ENCODE measurements at places on chromosomes 3 and 15.

DNA sequence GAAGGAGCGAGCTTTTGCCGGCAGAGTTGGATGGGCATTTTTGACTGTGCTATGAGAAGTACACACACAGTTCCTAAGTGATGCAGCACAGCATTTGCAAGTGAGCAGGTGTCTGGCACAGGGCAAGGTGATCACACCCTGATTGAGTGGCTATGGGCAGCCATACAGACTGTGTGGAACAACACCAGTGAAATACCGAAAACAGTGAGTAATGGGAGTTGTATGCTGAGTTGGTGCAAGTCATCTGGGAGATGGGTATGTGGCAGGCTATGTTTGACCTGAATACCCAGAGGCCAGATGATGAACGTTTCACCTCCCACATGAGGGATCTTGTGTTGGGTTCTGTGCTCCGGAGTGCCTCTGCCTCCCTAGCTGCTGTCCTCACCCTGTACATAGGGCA lies 53.5 kb upstream of the TIPARP start:
- no peak for DNase-seq

- no peak for DNase-seq
Observed at GRCh38 chr3:11136116-11136515, 18.2 kb upstream of the HRH1 start.

DNA sequence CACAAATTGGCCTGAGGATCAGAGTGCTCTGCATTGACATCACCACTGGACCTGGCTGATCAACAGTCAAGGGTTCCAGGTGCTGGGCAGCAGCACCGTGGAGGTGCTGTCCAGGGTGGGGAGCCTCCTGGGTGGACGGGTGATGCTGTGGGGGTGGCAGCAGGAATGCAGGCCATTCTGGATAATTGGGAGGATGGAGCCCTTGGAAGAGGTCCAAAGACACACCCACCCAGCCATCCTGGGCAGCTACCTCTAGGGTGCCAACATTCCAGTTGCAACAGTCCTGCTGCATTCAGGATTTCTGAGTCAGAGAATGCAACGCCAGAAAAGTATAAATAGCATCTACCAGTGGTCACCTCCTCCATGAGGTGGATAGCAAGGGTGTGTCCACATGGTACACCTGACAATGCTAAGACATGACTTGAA lies 26.8 kb downstream of the STARD5 start:
- DNase-seq, result no peak

- DNase-seq, result no peak
Observed at GRCh38 chr15:53434174-53434678, 325.2 kb downstream of the WDR72 start.

- DNase-seq, result no peak
Observed at GRCh38 chr3:189914799-189915198, 205.9 kb downstream of the P3H2 start.

GRCh38 chr15:35630532-35630931 lies 84.6 kb upstream of the DPH6 start:
- no peak for DNase-seq

DNA sequence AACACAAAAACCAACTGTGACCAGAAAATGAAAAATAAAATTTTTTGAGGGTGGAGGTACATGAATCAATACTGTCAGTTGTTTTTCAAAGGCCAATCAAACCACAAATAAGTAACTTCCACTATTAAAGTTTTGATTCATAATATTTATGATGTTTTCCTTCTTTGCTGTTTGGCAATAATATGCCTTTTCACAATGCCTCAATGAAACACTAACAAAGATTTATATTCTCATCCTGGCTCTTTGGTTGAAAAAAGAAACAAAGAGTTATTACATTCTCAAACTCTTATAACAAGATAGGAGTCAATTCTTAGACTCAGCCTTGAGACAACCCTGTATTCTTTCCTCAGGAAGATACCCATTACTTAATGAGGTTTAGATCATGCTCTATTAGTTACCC lies 63.1 kb downstream of the C3orf70 start:
- no peak for DNase-seq
